NCI-H187 (cell line): ENCODE measurements at places on chromosomes 5 and 9.
A peak's percentile ranks its signal among the peaks of the same experiment; 100 is the strongest.

- DNase-seq, result no peak
Observed at GRCh38 chr9:34996181-34996904, 6.8 kb downstream of the DNAJB5 start.

DNA sequence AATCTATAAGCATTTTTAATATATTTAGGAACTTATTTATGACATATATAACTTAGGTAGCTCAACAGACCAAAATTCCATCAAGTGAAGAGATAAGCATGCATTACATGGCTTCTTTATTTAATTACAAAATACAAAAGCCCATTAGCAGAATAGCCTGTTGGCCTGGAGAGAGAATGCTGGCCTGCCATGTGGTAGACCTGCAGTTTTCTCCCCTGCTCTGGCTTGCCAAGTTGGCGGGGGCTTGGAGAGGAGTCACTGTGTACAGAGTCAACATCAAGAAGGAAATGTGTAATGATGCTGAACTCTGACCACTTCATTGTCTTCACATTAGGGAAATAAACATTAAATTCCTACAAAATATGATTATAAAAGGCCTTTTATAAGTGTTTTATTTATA is 69.8 kb upstream of the CNTLN start:
- DNase-seq, result no peak

DNA sequence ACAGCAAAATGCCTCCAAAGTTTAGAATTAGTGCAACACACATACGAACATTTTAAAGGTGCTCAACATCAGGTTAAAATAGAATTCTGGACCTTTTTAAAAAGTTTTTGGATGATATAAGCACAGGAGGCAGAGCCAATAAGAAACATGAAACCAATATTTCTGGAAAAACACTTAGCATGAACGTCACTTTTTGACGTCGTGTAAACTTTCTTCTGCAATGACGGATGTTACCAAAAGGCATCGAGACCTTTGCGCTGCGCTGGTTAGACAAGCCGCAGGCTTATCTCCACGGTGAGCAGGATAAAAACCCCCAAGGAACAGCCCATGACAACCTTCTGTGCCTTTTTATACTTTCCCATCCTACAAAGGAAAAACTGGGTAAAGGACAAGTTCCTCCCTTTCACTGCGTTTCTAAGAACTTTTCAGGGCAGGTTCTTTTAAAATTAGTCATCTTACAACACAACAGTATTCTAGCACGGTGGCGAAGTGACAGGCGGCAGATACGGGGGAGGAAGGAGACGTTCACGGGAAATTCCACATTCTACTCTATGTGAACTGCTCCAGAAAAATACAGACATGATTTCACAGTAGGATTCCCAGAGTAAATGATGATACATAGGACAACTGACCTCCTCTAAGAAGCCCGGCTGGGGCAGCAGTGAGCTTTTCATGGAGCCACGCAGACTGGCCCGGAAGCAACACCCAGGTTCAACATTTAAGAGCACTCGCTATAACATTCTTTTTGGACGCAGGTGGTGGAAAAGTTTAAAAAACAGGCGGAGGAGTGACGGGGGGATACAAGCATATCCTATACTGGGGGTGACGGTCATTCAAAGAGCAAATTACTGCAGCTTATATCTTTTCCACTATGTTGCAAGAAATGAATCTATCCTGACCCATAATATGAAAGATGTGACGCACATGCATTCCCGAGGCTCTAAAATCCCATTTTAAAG is 52.4 kb downstream of the USP20 start:
- no peak for DNase-seq

DNA sequence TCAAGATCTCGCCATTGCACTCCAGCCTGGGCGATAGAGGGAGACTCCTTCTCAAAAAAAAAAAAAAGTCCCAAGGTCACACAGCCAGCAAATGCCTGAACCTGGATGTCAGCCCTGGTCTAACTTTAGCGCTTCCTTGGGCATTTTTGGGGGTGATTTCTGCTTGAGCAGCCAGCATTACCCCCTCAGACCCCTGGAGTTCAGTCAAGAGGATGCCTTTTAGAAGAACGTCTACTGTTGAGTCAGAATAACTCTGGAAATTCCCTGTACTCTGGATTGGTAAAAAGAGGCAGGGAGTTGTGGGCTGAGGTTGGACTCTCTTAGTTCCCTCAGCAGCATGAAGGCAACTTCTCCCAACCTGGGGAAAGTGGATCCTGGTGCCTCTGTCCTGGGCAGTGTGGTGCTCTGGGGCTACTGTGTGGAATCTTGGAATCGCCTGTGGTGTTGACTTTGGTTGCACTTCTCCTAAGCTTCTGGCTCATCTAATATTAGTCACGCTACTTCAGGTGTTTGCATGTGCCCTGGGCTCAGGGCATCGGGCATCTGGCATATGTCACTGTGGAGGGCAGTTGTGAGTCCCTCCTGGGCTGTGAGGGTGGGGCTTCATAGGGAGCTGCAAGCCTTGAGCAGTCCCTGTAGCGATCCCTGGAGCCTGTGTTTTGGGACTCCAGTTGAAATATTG is 32.2 kb downstream of the STXBP1 start:
- no peak for DNase-seq

- no peak for DNase-seq
Observed at GRCh38 chr5:6107675-6108539, 270.4 kb downstream of the MED10 start.

- DNase-seq, result no peak
Observed at GRCh38 chr5:91177639-91178038, 205.5 kb downstream of the ARRDC3 start.

GRCh38 chr5:88680253-88681132 is 202.5 kb downstream of the MEF2C start:
- peak; percentile 38 for DNase-seq

GRCh38 chr5:130425424-130425823 is 521.2 kb downstream of the CHSY3 start:
- DNase-seq, result no peak

DNA sequence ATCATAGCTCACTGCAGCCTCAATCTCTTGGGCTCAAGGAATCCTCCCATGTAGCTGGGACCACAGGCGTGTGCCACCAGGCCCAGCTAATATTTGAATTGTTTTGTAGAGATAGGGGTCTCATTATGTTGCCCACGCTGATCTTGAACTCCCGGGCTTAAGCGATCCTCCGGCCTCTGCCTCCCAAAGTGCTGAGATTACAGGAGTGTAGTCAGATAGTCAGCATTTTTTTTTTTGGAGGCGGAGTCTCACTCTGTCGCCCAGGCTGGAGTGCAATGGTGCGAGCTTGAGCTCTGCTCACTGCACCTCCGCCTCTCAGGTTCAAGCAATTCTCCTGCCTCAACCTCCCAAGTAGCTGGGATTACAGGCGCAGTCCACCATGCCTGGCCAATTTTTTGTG is 1.6 kb upstream of the SAR1B start:
- no peak for DNase-seq

DNA sequence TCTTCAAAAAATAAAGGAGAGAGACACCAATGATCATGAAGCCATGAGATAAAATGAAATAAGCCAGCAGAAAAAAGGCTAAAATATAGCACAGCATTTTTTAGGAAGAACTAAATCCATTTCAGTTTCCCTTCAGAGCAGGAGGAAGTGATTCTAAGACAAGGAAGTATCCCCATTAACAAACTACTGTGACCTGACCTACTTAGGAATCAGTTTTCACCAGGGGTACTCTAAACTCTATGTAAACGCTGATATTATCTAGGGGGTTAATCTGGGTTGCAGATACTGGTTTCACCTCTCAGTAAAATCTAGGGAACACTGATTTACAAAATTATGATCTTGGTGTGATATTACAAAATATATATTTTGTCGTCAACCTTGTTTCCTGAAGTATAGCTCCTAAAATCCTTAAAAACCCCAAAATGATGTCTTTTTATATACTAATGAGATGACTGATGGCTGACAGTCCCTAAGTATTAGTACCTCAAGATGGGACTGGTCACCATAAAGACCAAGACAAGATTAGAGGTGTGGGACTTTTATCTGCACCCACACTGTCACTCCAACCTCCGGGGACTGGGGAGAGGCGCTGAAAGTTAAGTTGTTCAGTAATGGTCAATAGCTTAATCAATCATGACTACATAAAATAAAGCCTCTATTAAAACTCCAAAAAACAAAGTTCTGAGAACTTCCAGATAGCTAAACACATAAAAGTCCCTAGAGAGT is 2.9 kb upstream of the FNBP1 start:
- no peak for DNase-seq

DNA sequence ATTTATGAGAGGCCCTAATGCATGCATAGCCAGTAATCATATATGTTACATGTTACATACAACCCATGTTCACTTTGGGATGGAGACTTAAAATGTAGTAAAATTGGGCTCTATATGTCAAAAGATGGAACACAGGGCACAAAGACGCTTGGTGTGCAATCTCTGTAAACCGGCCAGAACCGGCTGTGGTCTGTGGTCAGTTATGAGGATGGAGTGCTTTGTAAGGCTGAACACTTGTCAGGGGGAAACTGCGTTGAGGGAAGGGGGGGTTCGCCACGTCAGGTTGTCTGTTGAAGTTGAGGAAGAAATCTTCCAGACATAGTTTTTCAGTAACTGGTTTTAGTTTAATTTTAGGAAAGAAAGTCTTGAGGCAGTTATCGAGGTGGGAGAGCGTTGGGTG is 2.7 kb upstream of the CKMT2 start:
- DNase-seq, result peak; percentile 14

- no peak for DNase-seq
Observed at GRCh38 chr5:96961053-96961452, 25.2 kb downstream of the LNPEP start.
